Stimulated activated CD4-positive, alpha-beta T cell treated with anti-CD3 and anti-CD28 coated beads, Interleukin-15, amount 100 ng/mL, for 1 hour (primary cell): ENCODE measurements at places on chromosomes 2 and 18.

DNA sequence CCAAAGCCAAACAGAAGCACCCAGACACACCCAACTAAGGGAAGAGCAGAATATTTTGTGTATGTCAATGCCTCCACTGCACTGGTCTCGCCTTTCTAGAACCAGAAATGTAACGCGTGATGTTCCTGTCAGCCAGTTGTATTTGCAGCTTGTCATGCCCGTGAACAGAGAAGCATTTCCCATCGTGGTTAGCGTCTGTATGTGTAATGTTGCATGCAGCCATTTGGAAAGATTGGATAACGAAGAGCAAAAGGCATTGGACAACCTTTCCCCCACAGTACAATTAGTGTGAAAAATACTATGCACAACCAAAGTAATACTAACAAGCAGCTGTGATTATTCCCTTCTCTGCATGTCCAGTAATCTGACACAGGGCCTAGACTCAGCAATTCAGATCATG, 140.5 kb downstream of the TMEM163 start:
- DNase-seq = no peak

GRCh38 chr2:39954346-39954745, 175.3 kb upstream of the THUMPD2 start:
- DNase-seq = no peak

DNA sequence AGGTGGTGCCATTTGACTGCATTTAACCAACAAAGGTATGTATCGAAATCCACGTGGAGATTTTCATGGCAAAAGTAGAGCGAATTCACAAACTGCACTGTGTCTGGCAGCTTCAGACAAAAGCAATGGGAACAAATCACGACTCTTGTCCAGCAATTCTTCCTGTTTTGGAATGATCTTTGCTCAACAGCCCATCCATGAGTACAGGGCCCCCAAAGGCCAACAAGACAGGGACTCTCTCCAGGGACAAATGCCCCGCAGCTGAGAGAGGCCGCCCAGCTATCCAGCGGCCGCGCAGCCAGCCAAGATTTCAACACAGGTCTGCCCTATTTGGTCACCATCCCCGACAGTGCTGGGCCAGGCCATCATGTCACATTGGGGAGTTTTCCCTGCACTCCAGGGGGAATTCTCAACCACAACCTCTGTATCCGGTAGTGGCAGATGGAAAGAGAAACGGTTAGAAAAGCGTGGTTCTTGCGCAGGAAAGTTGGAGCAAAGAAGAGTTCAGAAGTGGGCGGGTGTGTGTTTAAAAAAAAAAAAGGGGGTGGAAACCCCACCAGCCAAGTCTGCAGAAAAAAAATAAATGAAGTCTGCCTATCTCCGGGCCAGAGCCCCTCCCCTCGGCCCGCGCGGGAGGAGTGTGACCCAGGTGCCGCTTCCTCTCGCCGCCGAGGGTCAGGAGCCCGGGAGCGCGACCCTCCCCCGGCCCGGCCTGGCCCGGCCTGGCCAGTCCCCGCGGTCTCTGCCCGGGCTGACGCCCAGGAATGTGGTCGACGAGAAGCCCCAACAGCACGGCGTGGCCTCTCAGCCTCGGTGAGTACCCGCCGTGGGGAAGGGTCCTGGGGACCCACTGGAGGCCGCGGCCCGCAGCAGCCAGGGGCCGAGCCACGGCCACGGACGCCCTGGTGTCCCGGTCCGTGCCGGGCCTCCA, at the start of gene GYPC:
Gene GYPC (plus strand): TSS at position 659 of the 931 bp plus-strand sequence. CDS start 106 bp downstream, at position 765.
- DNase-seq = peak; percentile 42

DNA sequence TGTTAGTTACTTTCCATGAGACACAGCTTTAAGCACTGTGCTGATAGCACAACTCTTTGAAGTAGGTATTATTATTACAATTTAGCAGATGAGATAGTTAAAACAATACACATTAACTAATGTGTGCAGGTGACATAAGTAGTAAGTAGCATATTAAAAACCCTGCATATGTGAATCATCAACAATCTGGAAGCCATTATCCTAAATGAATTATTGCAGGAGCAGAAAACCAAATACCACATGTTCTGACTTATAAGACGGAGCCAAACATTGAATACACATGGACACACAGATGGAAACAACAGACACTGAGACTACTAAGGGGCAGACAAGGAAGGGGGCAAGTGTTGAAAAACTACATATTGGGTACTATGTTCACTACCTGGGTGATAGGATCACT, 300.3 kb upstream of the GULP1 start:
- no peak for DNase-seq

- no peak for DNase-seq
Measured at GRCh38 chr2:232235716-232236115, 142.8 kb upstream of the ALPP start.

GRCh38 chr2:63591566-63592175, 2.9 kb downstream of the MDH1 start:
- no peak for DNase-seq

GRCh38 chr2:8819948-8820347, 17.5 kb downstream of the KIDINS220 start:
- no peak for DNase-seq

GRCh38 chr2:143697744-143698143, 568.5 kb downstream of the ARHGAP15 start:
- no peak for DNase-seq

DNA sequence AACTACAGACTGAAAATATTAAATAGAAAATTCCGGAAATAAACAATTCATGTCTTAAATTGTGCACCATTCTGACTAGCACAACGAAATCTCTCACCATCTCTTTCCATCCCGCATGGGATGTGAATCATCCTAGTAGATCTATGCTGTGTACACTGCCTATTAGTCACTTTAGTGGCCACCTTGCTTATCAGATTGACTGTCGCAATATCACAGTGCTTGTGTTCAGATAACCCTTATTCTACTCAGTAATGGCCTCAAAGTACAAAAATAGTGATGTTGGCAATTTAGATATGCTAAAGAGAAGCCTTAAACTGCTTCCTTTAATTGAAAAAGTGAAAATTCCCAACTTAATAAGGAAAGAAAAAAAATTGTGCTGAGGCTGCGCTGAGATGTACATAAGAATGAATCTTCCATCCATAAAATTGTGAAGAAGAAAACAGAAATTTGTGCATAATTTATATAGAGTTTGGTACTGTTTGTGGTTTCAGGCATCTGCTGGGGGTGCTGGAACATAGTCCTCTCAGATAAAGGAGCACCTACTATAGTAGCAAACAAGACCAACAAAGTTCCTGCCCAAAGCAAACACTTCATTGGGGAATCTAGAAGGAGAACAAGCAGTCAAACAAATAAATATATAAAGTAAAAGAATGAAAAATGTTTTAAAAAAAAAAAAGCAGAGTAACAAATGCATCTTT, 12.0 kb downstream of the PSMD1 start:
- no peak for DNase-seq

GRCh38 chr2:229118927-229119326, 152.2 kb downstream of the PID1 start:
- DNase-seq = no peak

GRCh38 chr2:215554689-215555498, 119.0 kb upstream of the FN1 start:
- DNase-seq = no peak

GRCh38 chr18:32770054-32770665, 2.7 kb downstream of the KLHL14 start:
- no peak for DNase-seq

DNA sequence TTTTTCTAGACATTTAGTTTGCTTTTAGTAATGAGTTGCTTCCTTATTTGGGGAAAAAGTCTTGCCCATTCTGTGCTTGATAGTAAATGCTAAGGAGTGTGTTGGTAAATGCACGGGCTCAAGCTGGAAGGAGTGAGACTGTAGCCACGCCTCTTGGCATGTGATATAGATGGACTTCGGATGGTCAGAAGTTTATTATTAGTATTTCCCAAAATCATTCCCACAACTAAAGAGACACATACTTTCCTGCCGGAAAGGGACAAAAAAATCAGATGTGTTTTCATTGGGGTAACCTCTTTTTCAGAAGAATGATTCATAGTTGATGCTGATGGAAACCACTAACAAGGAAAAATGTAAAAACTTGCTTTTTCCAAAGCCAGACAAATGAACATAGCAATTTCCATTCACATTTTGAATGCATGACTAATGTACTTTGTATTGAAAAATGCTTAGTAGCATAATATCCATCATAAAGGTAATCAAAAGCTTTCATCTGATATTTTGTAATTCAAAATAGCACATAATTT, 133.2 kb downstream of the ZNF532 start:
- DNase-seq = no peak

DNA sequence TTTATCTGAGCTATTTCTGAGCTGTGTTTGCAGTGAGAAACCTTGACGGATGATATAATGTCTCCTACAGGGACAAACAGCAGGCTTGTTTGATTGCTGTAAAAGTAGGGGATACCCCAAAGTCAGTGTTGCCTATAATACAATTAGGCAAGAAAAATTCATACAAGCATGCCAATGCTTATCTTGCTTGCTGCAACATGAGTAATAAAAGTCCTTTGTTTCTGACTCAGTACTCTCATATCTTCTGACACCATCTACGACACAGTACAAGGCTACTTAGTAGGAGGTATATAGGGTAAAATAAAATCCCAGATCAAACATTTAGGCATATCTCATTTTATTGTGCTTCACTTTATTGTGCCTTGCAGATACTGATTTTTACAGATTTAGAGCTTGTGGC, 33.0 kb downstream of the ERBB4 start:
- DNase-seq = no peak

DNA sequence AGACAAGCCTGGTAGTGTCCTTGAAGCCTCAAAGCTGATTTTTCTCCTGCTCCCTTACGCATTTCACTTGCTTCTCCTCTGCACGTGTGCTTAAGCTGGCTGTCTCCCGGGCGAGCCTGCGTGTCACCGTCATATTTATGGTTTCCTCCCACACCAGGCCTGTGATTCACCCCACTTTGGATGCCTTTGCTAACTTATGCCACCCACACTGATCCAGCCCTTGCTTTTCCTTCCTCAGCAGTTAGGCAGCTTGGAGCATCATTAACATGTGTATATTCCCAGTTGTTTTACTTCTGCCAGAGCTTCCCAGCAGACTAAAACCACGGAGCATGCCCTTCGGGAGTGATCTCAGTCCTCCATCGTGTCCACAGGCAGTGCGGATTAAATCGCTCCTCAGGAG, 2.2 kb downstream of the ST3GAL5 start:
- DNase-seq = peak; percentile 42

DNA sequence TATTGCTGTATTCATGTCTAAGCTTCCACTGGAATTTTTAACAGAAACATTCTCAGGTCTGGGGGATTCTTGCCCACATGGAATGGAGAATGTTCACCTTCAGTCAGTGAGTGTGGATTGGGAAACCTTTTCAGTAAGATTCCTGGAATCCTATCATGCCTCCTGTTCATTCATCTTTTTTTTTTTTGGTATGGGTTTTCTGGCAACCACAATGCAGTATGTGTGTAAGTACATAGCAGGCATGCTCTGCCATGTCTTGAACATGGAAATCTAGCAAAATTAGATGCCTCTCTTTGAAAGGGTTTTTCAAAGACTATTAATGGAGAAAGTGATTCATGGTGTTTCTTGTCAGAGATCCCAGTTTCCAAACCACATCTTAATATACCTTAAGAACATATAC, 176.5 kb downstream of the LTBP1 start:
- no peak for DNase-seq

GRCh38 chr2:8522687-8523086, 159.2 kb upstream of the ID2 start:
- no peak for DNase-seq

DNA sequence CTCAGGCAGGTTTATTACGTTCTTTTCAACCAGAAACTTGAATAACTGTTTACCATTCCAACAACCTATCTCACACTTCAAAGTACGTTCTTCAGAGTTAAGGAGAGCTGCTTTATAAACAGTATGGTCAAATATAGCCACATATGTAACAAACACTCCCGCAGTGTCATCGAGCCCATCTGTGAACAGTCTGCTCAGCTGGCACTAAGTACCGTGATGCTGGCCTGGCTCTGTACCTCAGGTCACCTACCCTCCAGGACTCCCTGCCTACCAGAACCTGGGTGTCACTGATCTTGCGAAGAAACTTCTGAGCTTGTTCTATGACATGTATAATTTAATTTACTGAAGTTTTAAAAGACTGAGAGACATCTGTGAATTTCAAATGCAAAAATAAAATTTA, 71.4 kb downstream of the SEPTIN10 start:
- DNase-seq = no peak

DNA sequence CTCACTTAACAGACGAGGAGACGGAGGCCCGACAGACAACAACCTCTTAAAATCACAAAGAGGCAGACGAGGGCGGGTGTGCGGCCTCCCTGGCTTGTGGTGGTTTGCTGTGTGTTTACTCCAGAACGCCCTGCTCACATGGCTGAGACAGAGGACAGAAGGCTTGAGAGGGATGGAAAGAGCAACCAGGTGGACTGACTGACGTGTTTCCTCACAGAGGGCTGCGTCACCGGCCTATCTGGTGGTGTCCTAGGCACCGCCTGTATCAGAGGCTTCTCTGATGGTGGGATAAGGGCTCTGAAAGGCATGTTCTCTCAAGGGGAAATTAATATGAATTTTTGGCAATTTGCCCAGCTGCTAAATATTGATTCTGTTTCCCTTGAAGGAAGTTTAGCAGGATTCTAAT, 47.0 kb upstream of the RALBP1 start:
- no peak for DNase-seq

- DNase-seq = no peak
Measured at GRCh38 chr18:11960743-11961380, 20.4 kb upstream of the IMPA2 start.

DNA sequence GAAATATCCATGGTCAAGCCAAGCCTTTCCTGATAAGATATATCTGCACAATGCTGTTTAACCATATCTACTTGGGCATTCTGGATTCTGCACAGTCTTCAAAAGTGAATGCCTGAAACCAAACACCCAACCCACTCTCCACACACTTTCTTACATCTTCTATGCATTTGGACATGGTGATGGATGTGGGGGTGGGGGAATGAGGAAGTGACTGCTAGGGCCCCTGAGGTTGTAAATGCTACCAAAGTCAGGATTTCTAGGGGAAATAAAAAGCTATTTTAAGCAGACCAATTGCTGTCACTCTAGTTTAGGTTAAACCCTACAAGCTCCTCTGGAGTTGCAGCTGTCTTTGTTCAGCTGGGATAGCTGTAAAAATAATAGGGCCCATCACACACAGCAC, 26.7 kb upstream of the TGFA start:
- DNase-seq = no peak

DNA sequence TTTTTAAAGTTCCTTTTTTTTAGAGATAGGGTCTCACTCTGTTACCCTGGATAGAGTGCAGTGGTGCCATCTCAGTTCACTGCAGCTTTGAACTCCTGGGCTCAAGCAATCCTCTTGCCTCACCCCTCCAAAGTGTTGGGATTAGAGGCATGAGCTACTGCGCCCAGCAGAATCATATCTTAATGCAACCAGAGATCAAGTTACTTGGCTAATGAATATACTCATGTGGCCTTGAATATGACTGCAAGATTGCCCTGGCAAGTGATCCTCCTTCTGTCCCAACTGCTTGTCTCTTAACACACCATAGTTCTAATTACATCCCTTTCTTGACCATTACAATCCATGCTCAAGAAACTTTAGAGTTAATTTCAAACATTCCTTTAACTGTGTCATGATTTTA, 133.5 kb downstream of the SRBD1 start:
- DNase-seq = no peak

GRCh38 chr2:237072067-237072931, 13.4 kb upstream of the COPS8 start:
- DNase-seq = peak; percentile 62

- no peak for DNase-seq
Measured at GRCh38 chr2:23132823-23133595, 252.0 kb upstream of the KLHL29 start.
